ENCODE measurements at places on chromosomes 4 and X.

DNA sequence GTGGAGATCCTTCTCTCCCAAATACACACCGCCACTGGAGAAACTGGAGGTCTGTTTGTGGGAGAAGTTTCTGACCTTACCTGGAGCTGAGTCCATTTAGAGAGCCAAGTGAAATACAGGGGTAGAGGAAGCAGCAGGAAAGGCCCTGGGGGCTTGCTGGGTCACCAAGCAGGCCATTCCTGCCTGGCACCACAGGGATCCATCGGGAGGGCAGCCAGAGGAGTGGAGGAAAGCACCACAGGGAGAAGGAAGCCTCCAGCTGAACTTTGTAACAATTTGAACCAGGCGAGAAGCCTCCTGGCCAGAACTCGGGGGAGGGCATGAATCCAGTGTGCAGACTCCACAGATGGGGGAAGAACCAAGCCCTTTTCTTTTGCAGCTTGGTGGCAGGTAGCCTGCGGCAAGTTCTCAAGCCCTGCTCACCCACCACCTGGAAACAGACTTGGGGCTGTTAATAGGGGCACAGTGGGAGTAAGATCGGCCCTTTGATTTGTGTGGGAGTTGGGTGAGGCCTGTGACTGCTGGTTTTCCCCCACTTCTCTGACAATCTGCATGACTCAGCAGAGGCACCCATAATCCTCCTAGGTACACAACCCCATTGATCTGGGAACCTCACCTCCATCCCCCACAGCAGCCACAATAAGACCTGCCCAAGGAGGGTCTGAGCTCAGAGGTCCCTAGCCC, 94.6 kb downstream of the IRS4 start:
- no peak overlapping the region for H3K4me3 ChIP-seq
- no peaks in the 10 kb centered on the region for H3K4me1 ChIP-seq
- no peaks in the 10 kb centered on the region for H3K27me3 ChIP-seq
- no peak for DNase-seq
- no peak overlapping the region for H3K27ac ChIP-seq

- no peaks in the 10 kb centered on the region for H3K36me3 ChIP-seq
- no peak overlapping the region for H3K27ac ChIP-seq
- no peak overlapping the region for H3K4me3 ChIP-seq
These were observed 4.9 kb upstream of the PPEF1 start for GRCh38 chrX:18702362-18703195.

GRCh38 chr4:7857238-7857701, 82.4 kb downstream of the AFAP1 start:
- H3K4me3 ChIP-seq, result no peak overlapping the region
- peaks cover 8% of the 10 kb centered on the region for H3K36me3 ChIP-seq
- DNase-seq, result no peak
- peaks cover 47% of the 10 kb centered on the region for H3K4me1 ChIP-seq
- H3K27ac ChIP-seq, result peak overlapping the region; percentile 91

GRCh38 chr4:78704981-78705683, 71.0 kb upstream of the BMP2K start:
- H3K4me3 ChIP-seq, result no peak overlapping the region
- no peak for DNase-seq
- no peaks in the 10 kb centered on the region for H3K4me1 ChIP-seq
- peaks cover 11% of the 10 kb centered on the region for H3K27me3 ChIP-seq

DNA sequence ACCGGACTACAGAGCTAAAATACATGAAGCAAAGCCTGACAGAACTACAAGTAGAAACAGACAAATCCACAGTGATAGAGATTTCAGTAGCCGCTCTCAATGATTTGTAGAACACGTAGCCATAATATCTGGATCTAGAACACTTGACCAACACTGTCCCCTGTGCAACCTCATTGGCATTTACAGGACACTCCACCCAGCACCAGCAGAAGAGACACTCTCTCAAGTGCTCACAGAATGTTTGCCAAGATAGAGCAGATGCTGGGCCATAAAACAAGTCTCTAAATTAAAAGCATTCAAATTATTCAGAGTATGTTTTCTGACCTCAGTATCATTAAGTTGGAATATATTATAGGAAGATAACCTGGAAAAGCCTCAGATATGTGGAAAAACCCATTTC, 21.7 kb downstream of the HTT start:
- H3K27me3 ChIP-seq, result no peaks in the 10 kb centered on the region
- no peak for DNase-seq
- peaks cover 11% of the 10 kb centered on the region for H3K4me1 ChIP-seq
- H3K36me3 ChIP-seq, result peaks cover 32% of the 10 kb centered on the region
- no peak overlapping the region for H3K4me3 ChIP-seq
- H3K27ac ChIP-seq, result no peak overlapping the region
